ENCODE measurements at places on chromosomes 12 and 14. TPM values are rescaled to one million over a fixed set of nuclear protein-coding genes. Genes with fewer than 3 reads are reported as not detected.

DNA sequence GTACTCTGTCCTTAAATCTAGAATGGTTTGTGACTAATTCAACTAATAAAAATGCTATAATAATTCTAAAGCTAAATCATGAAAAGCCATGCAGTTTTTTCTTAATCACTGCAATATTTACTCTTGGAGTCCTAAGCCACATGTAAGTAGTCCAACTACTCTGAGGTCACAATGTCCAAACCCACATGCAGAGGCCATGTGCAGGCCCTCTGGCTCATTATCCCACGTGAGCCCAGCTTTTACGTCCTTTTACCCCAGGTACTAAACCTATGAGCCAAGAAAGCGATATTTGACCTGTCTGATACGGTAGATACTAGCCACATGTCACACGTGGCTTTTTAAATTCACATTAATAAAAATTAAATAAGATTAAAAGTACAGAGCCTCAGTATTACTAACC is 12.5 kb downstream of the TAS2R13 start:
- H3K4me3 ChIP-seq = no peak overlapping the region
- no peak overlapping the region for H3K27ac ChIP-seq
- H3K4me1 ChIP-seq = no peaks in the 10 kb centered on the region
- H3K27me3 ChIP-seq = no peaks in the 10 kb centered on the region
- no peak for DNase-seq

DNA sequence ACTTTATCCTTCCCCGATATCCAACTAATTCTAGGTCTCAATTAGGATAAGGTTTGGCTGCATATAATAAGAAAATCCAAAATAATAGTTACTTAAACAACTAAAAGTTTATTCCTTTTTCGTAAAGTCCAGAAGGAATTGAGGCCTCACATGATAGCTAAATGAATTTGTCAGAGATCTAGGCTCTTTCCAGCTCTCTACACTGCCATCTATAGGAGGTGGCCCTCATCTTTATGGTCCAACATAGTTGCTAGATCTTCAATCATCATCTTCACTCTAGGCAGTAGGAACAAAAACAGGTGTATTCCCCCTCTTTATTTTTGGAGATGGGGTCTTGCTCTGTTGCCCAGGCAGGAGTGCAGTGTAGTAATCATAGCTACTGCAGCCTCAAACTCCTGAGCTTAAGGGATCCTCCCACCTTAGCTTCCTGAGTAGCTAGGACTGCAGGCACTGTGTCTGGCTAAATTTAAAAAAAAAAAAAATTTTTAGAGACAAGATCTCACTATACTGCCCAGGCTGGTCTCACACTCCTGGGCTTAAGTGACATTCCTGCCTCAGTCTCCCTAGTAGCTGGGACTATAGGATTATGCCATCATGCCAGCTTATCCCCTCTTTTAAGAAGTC is 46.5 kb upstream of the SAV1 start:
- peaks cover 5% of the 10 kb centered on the region for H3K36me3 ChIP-seq
- no peaks in the 10 kb centered on the region for H3K4me1 ChIP-seq
- DNase-seq = no peak
- no peak overlapping the region for H3K4me3 ChIP-seq
- no peaks in the 10 kb centered on the region for H3K27me3 ChIP-seq

GRCh38 chr12:47356129-47356700 is 276.5 kb upstream of the AMIGO2 start:
- peaks cover 38% of the 10 kb centered on the region for H3K36me3 ChIP-seq
- DNase-seq = no peak
- no peaks in the 10 kb centered on the region for H3K27me3 ChIP-seq
- peak overlapping the region; percentile 51 for H3K4me3 ChIP-seq
- peaks cover 85% of the 10 kb centered on the region for H3K4me1 ChIP-seq
- H3K27ac ChIP-seq = peak overlapping the region; percentile 97

DNA sequence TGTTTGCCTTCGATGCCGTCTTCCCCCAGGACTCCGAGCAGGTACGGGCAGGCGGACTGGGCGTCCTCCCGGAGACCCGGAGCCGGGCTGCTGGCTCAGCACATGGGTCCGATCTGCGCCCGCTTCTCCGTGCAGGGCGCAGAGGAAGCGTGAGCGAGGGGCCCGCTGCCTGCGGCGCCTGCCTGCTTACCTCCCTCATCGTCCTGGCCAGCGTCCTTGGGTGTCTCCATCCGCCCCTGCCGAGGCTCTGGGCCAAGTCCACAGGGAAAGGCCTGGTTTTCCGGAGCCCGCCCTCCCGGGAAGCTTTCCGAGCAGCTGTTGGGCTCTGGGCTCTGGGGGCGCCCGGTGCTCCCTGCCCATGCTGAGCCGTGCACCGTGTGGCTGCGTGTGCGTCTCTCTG is 33.5 kb downstream of the KIF26A start:
- no peaks in the 10 kb centered on the region for H3K36me3 ChIP-seq
- no peak for DNase-seq
- H3K27me3 ChIP-seq = no peaks in the 10 kb centered on the region
- H3K4me1 ChIP-seq = no peaks in the 10 kb centered on the region

- peaks cover 71% of the 10 kb centered on the region for H3K4me1 ChIP-seq
- no peak for DNase-seq
- H3K4me3 ChIP-seq = peak overlapping the region; percentile 45
- peak overlapping the region; percentile 82 for H3K27ac ChIP-seq
- H3K36me3 ChIP-seq = peaks cover 52% of the 10 kb centered on the region
- no peaks in the 10 kb centered on the region for H3K27me3 ChIP-seq
Observed at GRCh38 chr12:31890295-31891285, 68.6 kb upstream of the RESF1 start.

DNA sequence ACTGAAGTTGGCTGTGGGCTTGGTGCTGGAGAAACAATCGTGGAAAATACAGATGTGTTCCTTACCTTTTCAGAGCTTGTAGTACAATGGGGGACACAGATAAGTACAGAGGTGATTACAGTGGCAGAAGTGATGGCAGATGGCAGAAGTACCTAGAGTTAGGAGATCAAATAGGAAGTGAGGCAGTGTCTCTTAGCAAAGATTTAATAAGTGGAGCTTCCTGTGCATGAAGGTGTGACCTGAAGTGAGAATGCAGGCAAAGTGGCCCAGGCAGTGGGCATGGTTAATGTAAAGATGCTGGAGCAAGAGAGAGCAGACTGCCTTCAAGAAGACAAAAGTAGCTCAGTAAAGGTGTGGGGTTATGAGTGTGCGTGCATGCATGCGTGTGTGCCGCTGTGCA is 16.0 kb downstream of the LRRK2 start:
- H3K27me3 ChIP-seq = no peaks in the 10 kb centered on the region
- H3K36me3 ChIP-seq = peaks cover 53% of the 10 kb centered on the region
- DNase-seq = no peak
- no peak overlapping the region for H3K4me3 ChIP-seq

- peaks cover 43% of the 10 kb centered on the region for H3K4me1 ChIP-seq
- H3K36me3 ChIP-seq = no peaks in the 10 kb centered on the region
- no peak overlapping the region for H3K27ac ChIP-seq
- H3K4me3 ChIP-seq = no peak overlapping the region
Observed at GRCh38 chr12:122948605-122949004, 17.7 kb downstream of the ABCB9 start.

DNA sequence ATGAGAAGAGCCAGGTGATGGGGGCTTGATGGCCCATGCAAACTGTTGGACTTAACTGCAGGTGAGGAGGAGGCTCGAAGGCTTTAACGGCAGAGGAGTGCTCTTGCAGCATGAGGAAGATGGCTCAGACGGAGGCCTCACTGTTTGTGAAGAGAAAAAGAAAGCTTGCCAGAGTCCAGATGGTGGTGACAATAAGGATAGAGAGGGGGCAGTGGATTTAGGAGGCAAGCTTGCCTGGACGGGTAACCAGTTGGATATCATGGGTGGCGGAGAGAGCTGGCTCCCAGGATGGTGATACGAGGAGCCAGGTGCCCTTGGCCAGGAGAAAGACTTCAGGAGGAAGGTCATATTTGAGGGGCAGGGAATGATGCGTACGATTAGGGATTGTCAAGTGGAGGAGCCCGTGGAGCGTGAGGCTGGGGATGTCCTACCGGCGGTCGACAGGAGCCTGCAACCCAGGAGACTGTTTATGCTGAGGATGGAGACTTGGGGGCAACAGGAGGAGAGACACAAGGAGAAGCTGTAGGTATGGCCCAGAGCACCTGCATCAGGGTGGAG is 71.8 kb downstream of the CACNA1C start:
- H3K27me3 ChIP-seq = no peaks in the 10 kb centered on the region
- no peak overlapping the region for H3K27ac ChIP-seq
- H3K4me3 ChIP-seq = no peak overlapping the region
- H3K4me1 ChIP-seq = no peaks in the 10 kb centered on the region

DNA sequence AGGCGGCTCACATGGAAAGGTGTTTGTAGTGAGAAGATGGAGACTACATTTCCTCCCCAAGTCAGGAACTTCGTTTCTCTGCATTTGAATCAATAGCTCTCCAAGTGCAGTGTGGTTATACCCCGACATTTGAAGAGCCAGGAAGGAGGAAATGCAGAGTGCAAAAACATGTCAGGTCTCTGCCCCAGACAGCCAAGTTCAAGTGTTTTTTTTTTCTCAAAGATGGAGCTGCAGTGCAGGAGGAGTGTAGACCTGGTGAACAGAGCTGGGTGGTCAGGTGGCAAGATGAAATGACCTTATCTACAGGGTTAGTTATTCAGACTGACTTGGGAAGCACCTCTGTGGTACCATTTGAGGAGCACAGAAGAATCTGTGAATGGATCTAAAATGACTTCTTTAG is 21.3 kb downstream of the MLXIP start:
- H3K36me3 ChIP-seq = peaks cover 3% of the 10 kb centered on the region
- peak overlapping the region; percentile 73 for H3K27ac ChIP-seq
- peaks cover 56% of the 10 kb centered on the region for H3K4me1 ChIP-seq

DNA sequence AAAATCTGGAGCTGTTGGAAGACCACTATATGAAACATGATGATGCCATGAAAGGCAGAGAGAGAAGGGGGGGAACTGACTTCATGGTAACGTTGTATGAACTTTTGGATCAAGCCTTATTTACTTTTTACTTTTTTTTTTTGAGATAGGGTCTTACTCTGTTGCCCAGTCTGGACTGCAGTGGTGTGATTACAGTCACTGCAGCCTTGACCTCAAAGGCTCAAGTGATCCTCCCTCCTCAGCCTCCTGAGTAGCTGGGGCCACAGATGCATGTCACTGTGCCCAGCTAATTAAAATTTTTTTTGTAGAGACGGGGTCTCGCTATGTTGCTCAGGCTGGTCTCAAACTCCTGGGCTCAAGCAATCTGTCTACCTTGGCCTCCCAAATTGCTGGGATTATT is 31.3 kb upstream of the CTDSP2 start:
- no peaks in the 10 kb centered on the region for H3K36me3 ChIP-seq
- H3K4me3 ChIP-seq = no peak overlapping the region
- DNase-seq = no peak
- no peak overlapping the region for H3K27ac ChIP-seq

GRCh38 chr12:124766727-124767065 is 97.0 kb downstream of the SCARB1 start:
- DNase-seq = no peak
- no peak overlapping the region for H3K27ac ChIP-seq
- H3K4me1 ChIP-seq = peaks cover 12% of the 10 kb centered on the region
- H3K27me3 ChIP-seq = peaks cover 6% of the 10 kb centered on the region

GRCh38 chr12:91513313-91513712 is 330.7 kb upstream of the DCN start:
- H3K36me3 ChIP-seq = no peaks in the 10 kb centered on the region
- DNase-seq = no peak
- no peaks in the 10 kb centered on the region for H3K4me1 ChIP-seq
- peaks cover 15% of the 10 kb centered on the region for H3K27me3 ChIP-seq

GRCh38 chr12:122235741-122236140 is 9.9 kb upstream of the DIABLO start:
- no peak overlapping the region for H3K4me3 ChIP-seq
- H3K36me3 ChIP-seq = peaks cover 74% of the 10 kb centered on the region
- H3K4me1 ChIP-seq = no peaks in the 10 kb centered on the region
- no peak overlapping the region for H3K27ac ChIP-seq

DNA sequence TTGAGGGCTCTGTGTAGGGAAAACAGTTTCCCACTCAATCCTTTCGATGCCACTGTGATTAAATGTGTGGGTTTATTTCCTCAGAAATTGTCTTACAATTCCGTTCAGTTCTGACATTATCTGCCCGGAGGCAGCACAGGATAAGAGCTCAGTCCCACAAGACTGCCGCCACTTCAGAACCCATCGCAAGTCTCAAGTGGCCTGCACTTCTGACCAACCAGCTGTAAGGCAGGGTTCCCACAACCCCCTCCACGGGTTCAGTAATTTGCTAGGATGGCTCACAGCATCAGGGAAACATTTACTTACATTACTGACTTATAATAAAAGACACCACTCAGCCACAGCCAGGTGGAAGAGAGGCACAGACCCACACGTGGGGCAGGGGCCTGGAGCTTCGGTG is 17.2 kb downstream of the BDKRB2 start:
- no peak overlapping the region for H3K4me3 ChIP-seq
- H3K27ac ChIP-seq = no peak overlapping the region
- no peaks in the 10 kb centered on the region for H3K4me1 ChIP-seq
- DNase-seq = no peak
- peaks cover 13% of the 10 kb centered on the region for H3K27me3 ChIP-seq

DNA sequence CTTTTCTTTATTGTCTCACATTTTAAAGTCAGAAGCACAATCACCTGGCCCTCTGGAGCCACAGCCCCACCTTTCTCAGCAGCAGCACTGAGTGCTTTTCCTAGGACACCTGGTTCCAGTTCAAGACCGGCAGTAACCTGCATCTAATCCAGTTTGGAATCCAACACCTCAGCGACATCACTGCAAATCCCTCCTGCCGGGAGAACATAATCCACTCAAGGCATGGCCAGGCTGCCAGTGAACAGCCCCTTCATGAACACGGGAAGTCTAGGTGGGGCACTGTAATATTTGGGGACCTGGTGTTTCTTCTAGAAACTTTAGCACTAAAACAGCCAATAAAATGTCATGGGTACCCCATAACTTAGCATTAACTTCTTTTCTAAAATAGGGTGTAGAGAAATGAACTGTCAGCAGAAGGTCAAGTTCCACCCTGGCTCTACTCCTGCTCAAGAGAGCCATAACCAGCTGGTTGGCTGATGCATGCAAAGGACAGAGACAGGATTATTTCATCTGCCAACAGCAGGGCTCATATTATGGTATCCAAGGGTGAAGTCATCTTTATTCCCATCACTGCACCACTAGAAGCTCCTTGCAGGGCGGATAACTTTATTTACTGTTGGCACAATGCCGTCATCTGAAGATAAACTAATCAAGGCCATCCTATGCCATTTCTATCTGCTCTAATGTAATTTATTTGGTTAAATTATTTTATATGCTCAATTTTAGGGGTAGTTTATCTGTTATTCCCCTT is 76.7 kb downstream of the TTC7B start:
- DNase-seq = no peak
- no peak overlapping the region for H3K4me3 ChIP-seq
- no peaks in the 10 kb centered on the region for H3K36me3 ChIP-seq

- DNase-seq = no peak
- peaks cover 1% of the 10 kb centered on the region for H3K4me1 ChIP-seq
- peaks cover 4% of the 10 kb centered on the region for H3K27me3 ChIP-seq
- H3K27ac ChIP-seq = no peak overlapping the region
Observed at GRCh38 chr12:128920468-128920867, 67.2 kb downstream of the GLT1D1 start.

Gene SIRT4
- total RNA-seq = 1.7 TPM

Gene NPFF
- total RNA-seq = not detected

Gene CLMN
- 23.4 TPM for total RNA-seq

Gene YY1
- total RNA-seq = 72.6 TPM

Gene KCNMB4
- 0.86 TPM for total RNA-seq

Gene BLOC1S1
- 104 TPM for total RNA-seq

Gene SUSD6
- total RNA-seq = 67.1 TPM

Gene TTC9
- 11.1 TPM for total RNA-seq

Gene PTPRR
- total RNA-seq = not detected

Gene ABHD12B
- not detected for total RNA-seq

Gene LAG3
- total RNA-seq = 0.12 TPM

Gene TPPP2
- not detected for total RNA-seq

Data from activated B cell treated with CpG ODN at 0.5 μM for 24 hours (primary cell).